ENCODE measurements at places on chromosomes 3 and 15. TPM values are rescaled to one million over a fixed set of nuclear protein-coding genes. Genes with fewer than 3 reads are reported as not detected.

DNA sequence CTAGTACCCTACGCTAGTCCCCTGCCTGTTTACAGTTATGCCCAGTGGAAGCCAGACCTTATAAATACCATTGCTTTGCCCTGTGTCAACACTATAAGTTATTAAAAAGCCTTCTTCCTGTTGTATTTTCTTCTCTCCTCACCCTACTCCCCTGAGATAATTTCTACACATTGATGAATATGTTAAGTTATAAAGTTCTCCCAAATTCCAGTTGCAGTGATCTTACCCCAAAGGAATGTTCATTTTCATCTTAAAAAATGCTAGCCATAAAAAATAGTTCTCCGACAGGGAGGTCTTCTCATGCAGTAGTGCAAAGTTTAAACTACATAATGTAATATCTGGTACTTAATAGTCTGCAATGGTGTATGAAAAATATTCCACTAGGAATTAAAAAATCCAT is 58.6 kb downstream of the MAP2K5 start:
- no peak for DNase-seq

DNA sequence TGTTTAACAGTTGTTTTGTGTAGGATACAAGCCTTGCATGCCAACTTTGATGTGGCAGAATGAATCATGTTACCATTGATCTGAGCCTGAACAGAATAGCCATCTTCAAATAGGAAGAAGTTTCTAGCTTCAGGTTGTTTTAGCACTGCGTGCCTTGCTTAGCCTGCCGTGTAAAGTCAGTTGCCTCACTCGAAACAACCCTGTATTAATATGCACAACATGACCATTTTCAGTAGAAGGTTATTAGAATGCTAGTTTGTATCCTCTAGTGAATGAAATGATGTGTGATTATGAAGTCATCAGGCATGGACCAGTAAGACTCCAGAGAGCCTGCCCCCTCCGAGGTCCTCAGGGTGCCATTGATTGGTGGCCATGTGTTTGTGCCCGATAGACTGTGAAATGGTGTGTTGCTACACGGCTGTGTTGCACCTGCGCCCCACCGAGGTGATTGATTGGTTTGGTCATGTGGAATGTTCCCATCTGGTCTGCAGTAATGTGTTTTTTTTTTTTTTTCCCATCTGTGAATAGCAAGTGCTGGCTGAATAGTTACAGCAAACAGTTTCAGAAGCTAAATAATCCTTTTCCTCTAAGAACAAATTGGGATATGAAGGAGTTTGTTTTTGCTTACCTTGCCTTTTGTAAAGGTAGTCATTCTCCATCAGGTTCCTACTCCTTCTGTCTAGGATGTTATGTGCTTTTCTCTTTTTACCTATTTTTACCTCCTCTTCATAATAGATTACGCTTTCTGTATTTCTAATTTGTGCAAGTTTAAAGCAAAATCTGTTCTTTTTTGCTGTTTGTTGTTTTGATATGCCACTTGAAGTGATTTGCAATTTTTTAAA is 214.9 kb downstream of the TCF12 start:
- DNase-seq: no peak

FANCD2OS gene
- not detected for total RNA-seq

- peak; percentile 11 for DNase-seq
These were observed 47.4 kb upstream of the WNT7A start for GRCh38 chr3:13927295-13927694.

SMAD3 gene
- 7.2 TPM for total RNA-seq

- DNase-seq: no peak
These were observed 41.9 kb downstream of the SIDT1 start for GRCh38 chr3:113574213-113574612.

DNA sequence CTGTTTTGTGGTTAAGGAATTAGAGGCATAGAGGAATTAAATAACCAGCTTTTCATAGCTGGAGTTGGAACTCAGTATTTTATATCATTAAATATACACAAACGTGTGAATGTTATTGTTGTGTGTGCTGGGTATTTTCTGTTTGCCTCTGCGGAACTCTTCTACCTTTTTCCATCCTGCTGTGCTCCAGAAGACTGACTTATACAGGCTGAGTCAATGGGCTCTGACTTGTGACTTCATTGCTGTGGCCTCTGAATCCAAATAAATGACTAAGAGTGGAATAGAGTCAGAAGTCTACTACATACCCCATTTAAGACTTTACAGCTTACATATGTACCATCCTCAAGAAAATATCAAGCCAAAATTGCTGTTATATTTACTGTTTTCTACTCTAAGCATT is 17.6 kb downstream of the ARIH1 start:
- DNase-seq: peak; percentile 40

- no peak for DNase-seq
These were observed 78.9 kb upstream of the BLM start for GRCh38 chr15:90638201-90638691.

GRCh38 chr15:96350934-96351724 is 20.6 kb downstream of the NR2F2 start:
- DNase-seq: no peak

DNA sequence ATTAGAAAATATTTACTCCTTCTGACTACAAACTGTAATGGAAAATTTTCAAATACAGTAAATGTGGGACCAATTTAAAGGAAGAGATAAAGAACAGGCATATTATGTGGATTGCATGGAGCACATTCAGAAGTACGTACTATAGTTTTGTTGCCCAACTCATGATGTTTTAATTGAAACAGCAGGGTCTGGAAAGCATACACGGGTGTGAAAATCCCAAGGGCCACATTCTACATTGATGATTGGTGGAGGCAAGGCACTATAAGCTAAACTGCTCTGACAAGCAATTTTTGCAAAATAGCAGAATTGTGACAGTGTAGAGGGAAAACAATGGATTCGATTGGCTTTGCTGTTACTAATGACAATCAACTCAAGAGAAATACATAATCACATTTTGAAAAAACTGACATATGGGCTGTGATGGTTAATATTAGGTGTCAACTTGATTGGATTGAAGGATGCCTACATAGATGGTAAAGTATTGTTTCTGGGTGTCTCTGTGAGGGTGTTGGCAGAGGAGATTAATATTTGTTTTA is 458.6 kb downstream of the PYDC2 start:
- no peak for DNase-seq

GRCh38 chr3:151085889-151086483 is 522 bp downstream of the MED12L start:
- no peak for DNase-seq

CYP1A2 gene
- total RNA-seq: not detected

GRCh38 chr3:111859061-111859973 is at the start of gene PHLDB2:
TSS of gene PHLDB2 (plus strand) at chr3:111859265. CDS start at chr3:111884078, 24,813 bp downstream.
- peak; percentile 61 for DNase-seq

SUSD5 gene
- total RNA-seq: 11.6 TPM

CLRN1 gene
- total RNA-seq: not detected

VIPR1 gene
- not detected for total RNA-seq

- no peak for DNase-seq
These were observed 3.7 kb upstream of the SLCO2A1 start for GRCh38 chr3:134033315-134033996.

GRCh38 chr3:10964537-10965167 is 27.9 kb upstream of the SLC6A1 start:
- peak; percentile 47 for DNase-seq

SPESP1 gene
- total RNA-seq: not detected

- DNase-seq: no peak
These were observed 93.3 kb upstream of the CCDC54 start for GRCh38 chr3:107283948-107284347.

DNA sequence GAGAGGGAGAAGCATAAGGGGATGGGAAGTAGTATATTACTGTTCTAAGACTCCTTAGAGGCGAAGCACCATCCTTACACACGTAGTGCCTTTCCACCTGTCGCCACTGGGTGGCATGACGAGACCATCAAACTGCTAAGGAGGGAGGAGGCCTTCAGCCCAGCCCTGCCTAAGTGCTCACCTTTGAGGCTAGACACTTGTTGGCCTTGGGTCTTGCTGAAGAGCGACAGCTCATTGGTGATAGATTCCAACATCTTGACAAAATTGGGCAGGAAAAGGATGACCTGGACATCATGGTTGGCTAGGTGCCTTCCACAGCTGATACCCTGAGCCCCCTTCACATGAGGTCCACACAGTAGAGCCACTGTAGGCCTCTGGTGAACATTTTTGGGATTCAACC is 19.6 kb downstream of the CLK3 start:
- peak; percentile 43 for DNase-seq

- DNase-seq: peak; percentile 83
These were observed 48.0 kb downstream of the TYRO3 start for GRCh38 chr15:41606997-41607396.

GRCh38 chr15:43210807-43211206 is 10.0 kb downstream of the EPB42 start:
- DNase-seq: no peak

CPNE4 gene
- not detected for total RNA-seq

CELSR3 gene
- total RNA-seq: 5.8 TPM

ABHD10 gene
- total RNA-seq: 71.4 TPM

GRCh38 chr3:56347219-56347871 is 120.9 kb downstream of the ERC2 start:
- peak; percentile 27 for DNase-seq

SLC49A4 gene
- 49.5 TPM for total RNA-seq

CKMT1B gene
- not detected for total RNA-seq

LRRC34 gene
- not detected for total RNA-seq

DNA sequence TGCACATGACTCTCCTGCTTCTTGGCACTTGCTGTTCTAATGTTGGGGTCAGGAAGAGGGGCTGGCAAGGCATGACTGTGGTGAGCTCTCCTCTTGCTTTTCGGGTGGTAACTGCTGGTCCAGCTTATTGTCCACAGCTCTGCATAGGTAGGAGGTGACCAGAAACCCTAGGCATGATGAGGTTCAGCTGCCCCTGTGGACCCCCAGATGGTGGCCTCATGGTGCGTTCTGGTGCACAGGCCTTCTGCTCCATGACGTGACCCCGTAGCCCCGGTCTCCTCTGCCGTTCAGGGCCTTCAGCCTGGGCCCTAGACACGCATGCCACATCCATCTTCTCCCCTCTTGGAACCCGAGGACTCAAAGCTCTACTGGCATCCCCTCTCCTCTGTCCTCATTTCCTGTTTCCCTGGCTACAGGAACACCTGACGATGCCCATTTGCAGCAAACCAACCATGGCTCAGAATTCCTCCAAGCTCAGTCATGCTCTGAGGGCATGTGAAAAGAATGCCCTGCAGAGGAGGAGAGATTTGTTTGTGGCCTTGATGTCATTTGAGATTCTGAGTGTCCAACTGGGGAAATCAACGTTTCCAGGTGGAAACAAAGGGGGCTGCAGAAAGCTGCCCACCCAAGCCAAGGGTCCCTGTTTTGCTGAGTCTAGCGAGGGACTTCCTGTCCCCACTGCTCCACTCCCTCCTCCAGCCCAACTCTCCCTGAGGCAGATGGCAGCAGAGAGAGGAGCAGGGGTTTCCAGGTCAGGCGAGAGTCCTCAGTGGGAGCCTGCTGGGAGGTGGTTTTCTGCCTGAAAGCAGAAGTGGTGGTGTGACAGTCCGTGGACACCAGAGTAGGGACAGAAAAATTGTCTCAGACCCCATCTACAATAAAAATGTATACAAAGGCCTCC is 198.7 kb upstream of the LYSMD4 start:
- DNase-seq: no peak

EPHB3 gene
- 1.1 TPM for total RNA-seq

DNA sequence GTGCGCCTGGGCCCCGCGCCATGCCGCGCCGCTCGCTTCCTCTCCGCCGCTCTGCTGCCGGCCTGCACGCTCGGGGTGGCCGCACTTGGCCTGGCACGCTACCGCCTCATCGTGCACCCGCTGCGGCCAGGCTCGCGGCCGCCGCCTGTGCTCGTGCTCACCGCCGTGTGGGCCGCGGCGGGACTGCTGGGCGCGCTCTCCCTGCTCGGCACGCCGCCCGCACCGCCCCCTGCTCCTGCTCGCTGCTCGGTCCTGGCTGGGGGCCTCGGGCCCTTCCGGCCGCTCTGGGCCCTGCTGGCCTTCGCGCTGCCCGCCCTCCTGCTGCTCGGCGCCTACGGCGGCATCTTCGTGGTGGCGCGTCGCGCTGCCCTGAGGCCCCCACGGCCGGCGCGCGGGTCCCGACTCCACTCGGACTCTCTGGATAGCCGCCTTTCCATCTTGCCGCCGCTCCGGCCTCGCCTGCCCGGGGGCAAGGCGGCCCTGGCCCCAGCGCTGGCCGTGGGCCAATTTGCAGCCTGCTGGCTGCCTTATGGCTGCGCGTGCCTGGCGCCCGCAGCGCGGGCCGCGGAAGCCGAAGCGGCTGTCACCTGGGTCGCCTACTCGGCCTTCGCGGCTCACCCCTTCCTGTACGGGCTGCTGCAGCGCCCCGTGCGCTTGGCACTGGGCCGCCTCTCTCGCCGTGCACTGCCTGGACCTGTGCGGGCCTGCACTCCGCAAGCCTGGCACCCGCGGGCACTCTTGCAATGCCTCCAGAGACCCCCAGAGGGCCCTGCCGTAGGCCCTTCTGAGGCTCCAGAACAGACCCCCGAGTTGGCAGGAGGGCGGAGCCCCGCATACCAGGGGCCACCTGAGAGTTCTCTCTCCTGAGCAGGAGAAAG is 951 bp downstream of the GPR62 start:
- no peak for DNase-seq

GRCh38 chr3:149411583-149411982 is 34.1 kb upstream of the TM4SF1 start:
- no peak for DNase-seq

DNA sequence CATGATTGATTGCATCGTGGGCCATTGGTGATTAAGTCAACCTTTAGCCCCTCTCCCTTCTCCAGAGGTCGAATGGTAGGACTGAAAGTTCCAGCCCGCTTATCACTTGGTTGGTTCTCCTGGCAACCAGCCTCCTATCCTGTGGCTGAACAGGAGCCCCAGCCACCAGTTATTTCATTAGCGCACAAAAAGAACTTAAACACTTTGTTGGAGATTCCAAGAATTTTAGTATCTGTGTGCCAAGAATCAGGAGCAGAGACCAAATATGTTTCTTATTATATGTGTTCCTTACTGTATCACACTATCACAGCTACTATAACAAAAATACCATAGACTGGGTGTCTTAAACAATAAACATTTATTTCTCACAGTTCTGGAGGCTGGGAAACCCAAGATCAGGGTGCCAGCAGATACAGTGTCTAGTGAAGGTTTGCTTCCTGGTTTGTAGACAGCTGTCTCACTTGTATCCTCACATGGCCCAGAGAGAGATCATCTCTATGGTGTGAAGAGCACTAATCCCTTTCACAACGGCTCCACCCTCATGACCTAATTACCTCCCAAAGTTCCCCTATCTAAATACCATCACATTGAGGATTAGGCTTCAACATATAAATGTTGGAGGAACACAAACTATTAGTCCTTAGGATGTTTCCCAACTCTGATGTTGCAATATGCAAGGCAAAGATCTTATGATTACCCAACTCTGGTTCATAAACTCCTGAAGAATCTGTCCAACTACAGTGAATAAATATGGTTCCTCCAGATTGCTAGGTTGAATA is 30.5 kb upstream of the APH1B start:
- no peak for DNase-seq

FOXL2NB gene
- 2.3 TPM for total RNA-seq

IGDCC3 gene
- 0.10 TPM for total RNA-seq

GRCh38 chr3:46670891-46671427 is 22.5 kb downstream of the ALS2CL start:
- no peak for DNase-seq

All from A172 (cell line).